GM23248 (cell line): ENCODE measurements at places on chromosomes 7 and 10. TPM values are rescaled to one million over a fixed set of nuclear protein-coding genes. Genes with fewer than 3 reads are reported as not detected.

The CCDC201 gene
- not detected in 2 replicates for total RNA-seq

The UNCX gene
- total RNA-seq = not detected in 2 replicates

The SFTPD gene
- not detected in 2 replicates for total RNA-seq

The CNOT4 gene
- total RNA-seq = 6.7 and 9.1 TPM in 2 replicates

The PNLIPRP3 gene
- total RNA-seq = not detected in 2 replicates

The ZNF736 gene
- 3.2 and 4.9 TPM in 2 replicates for total RNA-seq

The SH2D4B gene
- not detected in 2 replicates for total RNA-seq

The AMPH gene
- total RNA-seq = 1.9 and 3.1 TPM in 2 replicates

The HIPK2 gene
- total RNA-seq = 7.9 and 9.1 TPM in 2 replicates

The POLD2 gene
- 100 and 107 TPM in 2 replicates for total RNA-seq

The STK31 gene
- total RNA-seq = not detected in 2 replicates

The SMIM30 gene
- total RNA-seq = 60.3 and 63.9 TPM in 2 replicates

The KCP gene
- not detected in 2 replicates for total RNA-seq

The BLNK gene
- not detected in 2 replicates for total RNA-seq

The RGR gene
- not detected in 2 replicates for total RNA-seq

The MSMB gene
- not detected in 2 replicates for total RNA-seq

The PMS2 gene
- 12.8 and 17.1 TPM in 2 replicates for total RNA-seq

The SOSTDC1 gene
- total RNA-seq = not detected in 2 replicates

The LIPJ gene
- not detected in 2 replicates for total RNA-seq

The HKDC1 gene
- 0.13 and 0.32 TPM in 2 replicates for total RNA-seq

The HMX2 gene
- total RNA-seq = not detected in 2 replicates

The FRMD4A gene
- 17.5 and 17.8 TPM in 2 replicates for total RNA-seq

The MPLKIP gene
- 19.2 and 44.6 TPM in 2 replicates for total RNA-seq

The COL13A1 gene
- 17.2 and 17.3 TPM in 2 replicates for total RNA-seq

The POU6F2 gene
- total RNA-seq = not detected in 2 replicates

The ACTL6B gene
- not detected in 2 replicates for total RNA-seq

The EBF3 gene
- 0.25 and 0.43 TPM in 2 replicates for total RNA-seq

The UPF2 gene
- 10.2 and 14.1 TPM in 2 replicates for total RNA-seq

The PLEKHS1 gene
- total RNA-seq = 0.38 TPM in 1 of 2 replicates, not detected in the other

The GIMAP5 gene
- not detected in 2 replicates for total RNA-seq

The TMEM178B gene
- 0.22 and 0.25 TPM in 2 replicates for total RNA-seq

The CYP3A7 gene
- total RNA-seq = not detected in 2 replicates

The COA1 gene
- 26.1 and 53.4 TPM in 2 replicates for total RNA-seq

The LIPF gene
- total RNA-seq = not detected in 2 replicates
